Endodermal cell (in vitro differentiated cells): ENCODE measurements at places on chromosomes 3 and 15.
A peak's percentile ranks its signal among the peaks of the same experiment; 100 is the strongest.

DNA sequence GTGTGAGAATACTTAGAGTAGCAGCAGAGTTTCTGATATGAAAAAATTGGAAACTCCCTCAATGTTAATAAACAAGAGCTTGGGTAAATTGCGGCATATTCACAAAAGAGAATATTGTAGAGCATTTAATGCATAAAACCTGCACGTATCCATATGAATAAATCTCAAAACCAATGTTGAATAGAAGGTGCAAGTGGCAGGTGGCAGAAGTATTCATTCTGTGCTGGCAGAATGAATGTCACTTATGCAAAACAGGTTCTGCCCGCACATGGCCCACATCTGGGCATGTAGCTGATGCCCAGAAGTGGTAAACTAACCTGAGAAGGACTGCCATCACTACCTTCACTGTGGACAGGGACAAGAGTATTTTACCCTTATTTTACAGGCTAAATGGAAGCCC is 14.1 kb upstream of the PRSS50 start:
- DNase-seq, result no peak

DNA sequence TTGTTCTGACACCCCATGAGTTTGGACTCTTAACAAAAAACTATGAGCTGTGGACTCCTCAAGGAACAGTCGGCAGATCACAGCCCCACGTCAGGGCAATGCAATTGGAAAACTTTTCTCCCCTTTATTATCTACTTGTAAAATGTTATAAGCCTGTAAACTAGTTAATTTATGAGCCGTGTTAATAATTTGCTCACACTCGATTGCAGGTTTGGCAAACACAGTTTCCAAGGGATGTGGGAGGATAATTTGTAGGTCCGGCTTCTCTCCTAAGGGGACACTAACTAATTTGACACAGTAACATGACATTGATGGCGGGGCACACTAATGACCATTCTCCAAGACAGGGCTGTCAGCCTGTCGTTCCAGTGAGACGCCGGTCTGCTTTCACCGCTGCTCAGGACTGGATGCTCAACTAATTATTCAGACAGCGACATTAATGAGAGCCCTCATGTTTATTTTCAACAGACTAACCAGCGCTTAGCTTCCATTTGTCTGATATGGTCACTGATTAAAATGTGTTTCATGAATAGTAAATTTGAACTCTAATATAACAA is 222.1 kb downstream of the FOXP1 start:
- no peak for DNase-seq

GRCh38 chr15:44720460-44721176 is 9.3 kb downstream of the B2M start:
- no peak for DNase-seq

- no peak for DNase-seq
These were observed 6.0 kb downstream of the CCR2 start for GRCh38 chr3:46359733-46360493.

DNA sequence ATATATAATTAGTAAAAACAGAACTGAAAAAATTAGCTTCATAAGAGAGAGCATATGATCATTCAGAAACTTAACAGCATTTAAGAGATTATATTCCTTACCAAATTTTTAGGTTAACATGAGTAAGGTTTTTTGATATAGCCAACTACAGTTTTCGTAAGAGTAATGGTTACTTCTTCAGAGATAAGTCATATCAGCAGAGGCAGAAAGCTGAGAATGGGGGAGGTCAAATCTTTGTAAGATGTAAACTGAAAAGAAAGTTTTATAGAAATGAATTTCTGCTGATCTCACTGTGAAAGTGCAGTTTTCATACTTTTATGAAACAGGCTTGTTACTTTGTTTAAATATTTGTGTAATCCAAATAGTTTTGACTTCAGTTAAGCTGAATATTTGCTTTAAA is 193.3 kb downstream of the ZBTB20 start:
- DNase-seq, result no peak

- DNase-seq, result peak; percentile 80
These were observed at the start of gene TEX55 for GRCh38 chr3:119145500-119146167. Gene TEX55, plus strand, starts transcription at chr3:119146165. Its CDS starts 25 bp downstream, at chr3:119146190.

GRCh38 chr3:52051444-52051843 is 4.9 kb downstream of the DUSP7 start:
- DNase-seq, result no peak

DNA sequence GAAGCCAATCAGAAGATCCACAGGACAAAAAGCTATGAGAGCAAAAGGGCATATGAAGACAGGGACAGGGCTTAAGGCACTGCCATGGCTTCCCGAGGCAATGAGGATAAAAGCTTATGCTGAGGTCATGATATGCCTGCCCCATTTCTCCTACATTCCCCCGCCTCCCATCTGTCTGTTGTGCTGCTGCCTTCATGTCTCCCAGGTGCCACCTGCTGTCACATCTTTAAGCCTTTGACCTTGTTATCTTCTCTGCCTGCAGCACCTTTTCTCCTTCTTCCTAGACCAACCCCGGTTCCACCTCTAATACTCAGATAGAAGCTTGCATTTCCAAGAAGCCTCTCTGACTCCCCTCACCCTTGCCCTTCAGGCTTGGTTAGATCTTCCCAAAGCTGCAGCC is 213.8 kb downstream of the ARRDC4 start:
- peak; percentile 72 for DNase-seq

DNA sequence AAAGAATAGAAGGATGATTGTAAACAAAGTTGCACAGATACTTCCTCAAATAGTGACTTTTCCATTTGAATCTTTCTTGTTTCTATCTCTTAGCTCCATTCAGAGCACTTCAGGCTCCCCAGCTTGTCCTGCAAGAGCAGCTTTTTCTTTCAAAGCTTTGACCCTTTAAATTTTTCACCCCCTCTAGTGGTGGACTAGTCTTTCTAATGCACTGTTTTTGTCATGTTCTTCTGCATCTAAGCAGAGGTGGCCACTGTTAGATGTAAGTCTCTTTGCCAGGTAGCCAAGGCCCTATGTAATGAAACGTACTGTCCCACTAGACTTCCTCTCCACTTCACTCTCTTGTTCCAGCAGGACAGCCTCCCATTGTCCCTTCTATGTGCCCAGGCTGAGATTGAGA is 74.0 kb upstream of the MANF start:
- DNase-seq, result no peak

DNA sequence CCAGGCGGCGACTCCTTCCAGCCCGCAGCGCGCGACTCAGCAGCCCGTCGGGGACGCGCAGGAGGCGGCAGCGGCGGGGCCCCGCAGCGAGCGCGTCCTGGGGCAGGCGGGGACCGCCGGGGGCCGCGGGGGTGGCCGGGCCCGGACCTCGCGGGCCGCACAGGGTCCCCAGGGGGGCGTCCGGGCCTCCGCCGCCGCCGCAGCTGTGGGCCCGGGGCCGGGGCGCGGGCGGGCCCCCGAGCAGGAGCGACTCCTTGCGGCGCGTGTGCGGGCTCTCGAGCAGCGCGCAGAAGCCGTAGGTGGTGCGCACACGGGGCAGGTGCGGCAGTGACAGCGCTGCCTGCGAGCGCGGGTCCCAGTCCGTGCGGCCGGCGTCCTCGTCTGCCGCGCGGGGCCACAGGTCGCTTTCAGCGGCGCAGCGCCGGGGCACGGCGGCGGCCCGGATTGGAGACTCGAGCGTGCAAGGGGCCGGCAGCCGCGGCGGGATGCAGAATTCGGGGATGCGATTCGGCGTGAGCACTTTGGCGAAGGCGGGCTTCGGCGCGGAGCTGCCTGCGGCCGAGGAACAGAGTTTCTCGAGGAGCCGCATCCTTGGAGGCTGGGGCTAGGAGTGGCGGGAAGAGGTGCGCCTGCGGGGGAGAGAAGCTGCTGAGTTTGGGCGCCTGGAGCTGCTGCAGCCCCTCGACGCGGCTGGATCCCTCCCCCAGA is 535 bp downstream of the C2CD4B start:
- peak; percentile 84 for DNase-seq

DNA sequence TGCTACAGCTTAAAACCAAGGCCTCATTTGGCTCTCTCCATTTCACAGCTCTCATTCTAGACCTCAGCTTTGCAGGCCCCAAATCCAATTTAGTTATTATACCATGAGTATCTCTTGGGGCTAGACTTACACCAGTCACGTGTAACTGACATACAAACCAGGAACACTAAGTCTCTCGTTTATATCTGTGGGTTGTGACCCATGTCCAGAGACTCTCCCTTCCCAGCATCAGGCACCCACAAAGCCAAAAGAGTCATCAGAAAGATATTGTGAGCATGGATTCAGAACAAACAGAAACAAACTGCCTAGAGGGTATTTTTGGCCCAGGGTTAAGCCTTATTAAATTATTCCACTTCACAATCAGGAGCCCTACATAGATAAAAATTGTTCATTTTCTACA is 5.6 kb upstream of the CCDC13 start:
- no peak for DNase-seq

DNA sequence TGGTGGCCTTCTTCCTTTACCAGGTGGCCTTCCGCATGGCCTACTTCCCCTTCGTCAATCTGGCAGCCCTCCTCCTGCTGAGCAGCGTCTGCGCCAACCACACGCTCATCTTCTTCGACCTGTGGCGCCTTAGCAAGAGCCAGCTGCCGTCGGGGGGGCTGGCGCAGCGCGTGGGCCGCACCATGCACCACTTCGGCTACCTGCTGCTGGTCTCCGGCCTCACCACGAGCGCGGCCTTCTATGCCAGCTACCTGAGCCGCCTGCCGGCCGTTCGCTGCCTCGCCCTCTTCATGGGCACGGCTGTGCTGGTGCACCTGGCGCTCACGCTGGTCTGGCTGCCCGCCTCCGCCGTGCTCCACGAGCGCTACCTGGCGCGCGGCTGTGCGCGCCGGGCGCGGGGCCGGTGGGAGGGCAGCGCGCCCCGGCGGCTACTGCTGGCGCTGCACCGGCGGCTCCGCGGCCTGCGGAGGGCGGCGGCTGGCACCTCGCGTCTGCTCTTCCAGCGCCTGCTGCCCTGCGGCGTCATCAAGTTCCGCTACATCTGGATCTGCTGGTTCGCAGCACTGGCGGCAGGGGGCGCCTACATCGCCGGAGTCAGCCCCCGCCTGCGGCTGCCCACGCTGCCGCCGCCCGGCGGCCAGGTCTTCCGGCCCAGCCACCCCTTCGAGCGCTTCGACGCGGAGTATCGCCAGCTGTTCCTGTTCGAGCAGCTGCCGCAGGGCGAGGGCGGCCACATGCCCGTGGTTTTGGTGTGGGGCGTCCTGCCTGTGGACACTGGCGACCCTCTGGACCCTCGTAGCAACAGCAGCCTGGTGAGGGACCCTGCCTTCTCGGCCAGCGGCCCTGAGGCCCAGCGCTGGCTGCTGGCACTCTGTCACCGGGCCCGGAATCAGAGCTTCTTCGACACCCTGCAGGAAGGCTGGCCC is 9.9 kb downstream of the DISP2 start:
- DNase-seq, result peak; percentile 96

DNA sequence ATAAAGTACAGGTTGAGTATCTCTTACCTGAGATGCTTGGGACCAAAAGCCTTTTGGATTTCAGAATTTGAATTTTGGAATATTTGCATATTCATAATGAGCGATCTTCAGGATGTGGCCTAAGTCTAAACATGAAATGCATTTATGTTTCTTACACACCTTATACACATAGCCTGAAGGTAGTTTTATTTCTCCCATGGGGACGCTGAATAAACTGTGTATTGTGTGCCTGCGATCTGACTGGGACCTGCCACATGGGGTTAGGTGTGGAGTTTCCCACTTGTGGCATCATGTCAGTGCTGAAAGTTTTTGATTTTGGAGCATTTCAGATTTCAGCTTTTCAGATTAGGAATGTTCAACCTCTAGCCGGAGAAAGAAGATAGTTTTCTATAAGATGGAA is 35.5 kb downstream of the UBE2E2 start:
- DNase-seq, result no peak

DNA sequence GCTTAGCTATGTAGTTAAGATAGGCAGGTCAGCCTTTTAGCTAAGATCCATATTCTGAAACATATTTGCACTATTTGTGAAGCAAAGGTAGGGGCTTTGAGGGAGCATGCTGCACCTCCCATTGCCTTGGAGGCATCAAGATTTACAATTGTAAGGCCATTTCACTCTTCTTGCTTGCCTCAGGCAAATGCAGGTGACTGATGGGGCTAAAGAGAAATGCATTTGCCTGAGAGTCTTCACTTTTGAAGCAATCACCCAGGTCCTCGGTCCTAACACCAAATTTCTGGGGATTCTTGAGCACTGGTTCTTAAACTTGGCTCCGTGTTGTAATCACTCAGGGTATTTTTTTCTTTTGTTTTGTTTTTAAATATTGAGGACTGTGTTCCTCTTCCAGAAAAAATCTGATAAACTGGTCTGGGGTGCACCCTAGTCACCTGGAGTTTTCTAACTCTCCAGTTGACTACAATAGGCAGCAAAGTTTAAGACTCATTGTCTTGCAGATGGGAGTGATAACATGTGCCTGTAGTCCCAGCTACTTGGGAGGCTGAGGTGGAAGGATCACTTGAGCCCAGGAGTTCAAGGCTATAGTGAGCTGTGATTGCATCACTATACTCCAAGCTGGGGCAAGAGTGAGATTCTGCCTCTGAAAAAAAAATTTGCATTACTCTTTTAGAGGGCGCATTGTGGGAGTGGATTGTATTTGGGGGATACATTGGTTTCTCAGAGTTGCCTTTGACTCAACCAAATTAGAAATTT is 68.1 kb downstream of the EOMES start:
- no peak for DNase-seq

DNA sequence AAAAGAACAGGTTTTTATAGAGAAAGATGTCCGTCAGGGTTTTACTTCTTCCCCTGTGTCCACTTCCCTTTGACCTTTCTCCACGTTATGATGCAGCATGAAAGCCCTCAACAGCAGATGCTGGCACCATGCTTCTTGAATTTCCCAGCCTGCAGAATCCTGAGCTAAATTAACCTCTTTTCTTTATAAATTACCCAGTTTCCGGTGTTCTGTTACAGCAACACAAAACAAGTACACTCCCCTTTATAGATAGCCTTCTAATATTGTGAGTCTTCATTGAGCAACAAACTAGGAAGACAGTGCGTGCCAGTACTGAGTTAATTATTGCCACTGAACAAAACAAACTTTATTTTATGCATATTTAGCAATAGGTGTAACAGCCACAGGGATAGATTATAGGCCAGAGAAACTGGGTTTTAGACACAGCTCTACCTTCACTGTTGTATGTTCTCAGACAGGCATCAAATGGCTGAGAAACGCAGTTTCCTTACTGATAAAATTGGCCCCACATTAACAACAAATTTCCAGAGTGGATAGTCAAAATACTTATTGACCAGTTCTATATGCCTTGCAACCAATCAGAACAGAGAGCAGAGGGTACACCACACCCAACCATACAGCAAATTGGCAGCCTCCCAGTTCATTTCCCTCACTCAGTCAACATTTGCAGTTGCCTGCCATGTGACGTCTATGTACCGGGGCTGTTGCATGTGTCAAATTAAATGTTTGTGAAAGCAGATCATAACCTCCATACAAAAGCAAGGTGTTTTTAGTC is 14.4 kb upstream of the TBL1XR1 start:
- no peak for DNase-seq

GRCh38 chr3:38843898-38844297 is 27.9 kb upstream of the SCN10A start:
- no peak for DNase-seq

GRCh38 chr3:101279162-101279561 is 41.2 kb downstream of the IMPG2 start:
- no peak for DNase-seq
